ENCODE measurements at places on chromosomes 13 and 19.

DNA sequence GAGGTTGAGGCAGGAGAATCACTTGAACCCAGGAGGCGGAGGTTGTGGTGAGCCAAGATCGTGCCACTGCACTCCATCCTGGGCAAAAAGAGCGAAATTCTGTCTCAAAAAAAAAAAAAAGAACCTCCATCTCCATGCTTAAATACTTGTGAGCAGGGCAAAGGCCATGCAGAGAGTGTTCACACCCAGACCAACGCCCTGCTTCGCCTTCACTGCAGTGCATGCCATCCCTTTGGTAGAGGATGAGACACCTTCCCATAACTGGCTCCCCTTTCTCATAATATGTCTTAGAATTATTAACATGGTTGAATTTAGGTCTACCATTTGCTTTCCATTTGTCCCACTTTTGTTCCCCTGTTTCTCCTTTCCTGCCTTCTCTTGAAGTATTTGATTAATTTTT, 15.4 kb downstream of the BBC3 start:
- DNase-seq, result no peak
- H3K4me1 ChIP-seq, result peaks cover 7% of the 10 kb centered on the region
- H3K36me3 ChIP-seq, result peaks cover 11% of the 10 kb centered on the region
- H3K4me3 ChIP-seq, result no peak overlapping the region
- H3K27ac ChIP-seq, result no peak overlapping the region

DNA sequence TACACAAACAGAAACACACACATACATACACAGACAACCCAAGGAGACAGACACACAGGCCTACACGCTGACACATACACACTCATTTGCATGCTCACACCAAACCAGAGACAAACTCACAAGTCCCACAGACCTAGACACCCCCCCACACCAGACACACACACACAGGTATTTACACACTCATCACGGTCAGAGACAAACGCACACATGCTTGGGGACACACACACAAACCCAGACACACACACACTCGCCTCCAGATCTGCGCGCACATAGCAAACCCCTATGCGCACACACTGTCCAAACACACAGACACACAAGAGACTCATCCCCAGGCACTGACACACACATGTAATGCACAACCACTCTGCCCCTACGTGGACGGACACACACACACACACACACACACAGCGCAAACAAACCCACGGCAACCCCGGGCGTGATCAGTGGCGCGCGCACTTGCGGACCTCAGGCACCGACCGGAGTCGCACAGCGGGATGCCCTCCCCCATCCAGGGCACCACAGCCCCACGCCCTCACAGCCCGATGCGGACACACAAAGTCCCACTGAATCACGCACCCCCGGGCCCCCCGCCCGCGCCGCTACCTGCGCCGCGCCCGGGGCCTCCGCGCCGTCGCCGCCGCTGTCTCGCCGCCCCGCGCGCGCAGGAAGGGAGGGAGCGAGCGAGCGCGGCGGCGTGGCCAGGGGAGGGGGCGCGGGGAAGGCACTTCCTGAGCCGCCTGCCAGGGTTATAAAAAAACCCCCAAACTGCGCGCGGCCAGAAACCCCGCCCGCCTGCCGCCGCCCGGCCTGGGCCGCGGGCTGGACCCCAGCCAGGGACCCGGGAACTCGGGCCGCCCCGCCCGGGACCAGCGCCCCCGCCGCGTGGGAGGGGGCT, at the start of gene ADAMTS10:
ADAMTS10 (minus strand) TSS at position 675 of the 895 bp plus-strand sequence. CDS start 5,005 bp downstream, outside the sequence.
- H3K36me3 ChIP-seq, result no peaks in the 10 kb centered on the region
- peak; percentile 43 for DNase-seq
- peak within 1 kb of the TSS; percentile 74 for H3K27ac ChIP-seq
- H3K4me1 ChIP-seq, result peaks cover 6% of the 10 kb centered on the region
- no peaks in the 10 kb centered on the region for H3K27me3 ChIP-seq

GRCh38 chr13:74193391-74193790, 59.2 kb upstream of the KLF12 start:
- H3K4me3 ChIP-seq, result no peak overlapping the region
- DNase-seq, result no peak
- H3K36me3 ChIP-seq, result no peaks in the 10 kb centered on the region
- no peak overlapping the region for H3K27ac ChIP-seq
- H3K4me1 ChIP-seq, result peaks cover 3% of the 10 kb centered on the region
- no peaks in the 10 kb centered on the region for H3K27me3 ChIP-seq

GRCh38 chr13:95641291-95642027, 3.0 kb downstream of the DZIP1 start:
- peaks cover 10% of the 10 kb centered on the region for H3K4me1 ChIP-seq
- no peak overlapping the region for H3K27ac ChIP-seq
- no peaks in the 10 kb centered on the region for H3K27me3 ChIP-seq
- H3K36me3 ChIP-seq, result peaks cover 15% of the 10 kb centered on the region
- H3K4me3 ChIP-seq, result peak overlapping the region; percentile 47
- peak; percentile 27 for DNase-seq

GRCh38 chr19:4691373-4691772, 21.2 kb upstream of the MYDGF start:
- H3K4me3 ChIP-seq, result no peak overlapping the region
- no peak overlapping the region for H3K27ac ChIP-seq
- H3K4me1 ChIP-seq, result peaks cover 5% of the 10 kb centered on the region
- no peak for DNase-seq
- H3K27me3 ChIP-seq, result no peaks in the 10 kb centered on the region
- H3K36me3 ChIP-seq, result peaks cover 72% of the 10 kb centered on the region

- no peak within 1 kb of the TSS for H3K27ac ChIP-seq
- H3K27me3 ChIP-seq, result peaks cover 2% of the 10 kb centered on the region
- no peaks in the 10 kb centered on the region for H3K4me1 ChIP-seq
These were observed at the start of gene SPACA4 for GRCh38 chr19:48606463-48607358. Gene SPACA4 (plus strand): TSS chr19:48606742. CDS start chr19:48606979, 237 bp downstream.

- H3K36me3 ChIP-seq, result peaks cover under 1% of the 10 kb centered on the region
- H3K27me3 ChIP-seq, result no peaks in the 10 kb centered on the region
- no peak overlapping the region for H3K27ac ChIP-seq
- peaks cover 16% of the 10 kb centered on the region for H3K4me1 ChIP-seq
These were observed 1.5 kb downstream of the MFSD12 start for GRCh38 chr19:3555653-3556422.

DNA sequence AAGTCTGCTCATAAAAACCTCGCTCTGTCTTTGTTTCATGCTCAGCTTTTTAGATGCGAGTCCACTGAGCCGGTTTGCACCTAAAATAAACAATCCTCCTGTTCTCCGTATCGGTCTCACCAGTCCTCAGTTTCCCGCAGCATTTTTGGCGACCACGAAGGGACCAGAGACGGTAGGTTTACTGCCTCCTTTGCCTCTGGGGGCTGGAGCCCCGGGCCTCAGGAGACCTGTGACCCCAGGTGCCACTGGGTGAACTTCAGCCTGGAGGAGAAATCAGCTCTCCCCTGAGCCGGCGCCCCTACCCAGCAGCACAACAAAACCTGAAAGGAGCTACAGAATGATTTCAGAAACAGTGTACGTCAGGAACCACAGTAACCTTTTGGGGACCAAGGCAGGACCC, 8.1 kb downstream of the SIGLEC11 start:
- H3K27ac ChIP-seq, result no peak overlapping the region
- H3K27me3 ChIP-seq, result peaks cover 13% of the 10 kb centered on the region
- no peaks in the 10 kb centered on the region for H3K4me1 ChIP-seq
- no peaks in the 10 kb centered on the region for H3K36me3 ChIP-seq
- DNase-seq, result no peak

GRCh38 chr19:43507880-43508279, 3.3 kb upstream of the PHLDB3 start:
- H3K27ac ChIP-seq, result no peak overlapping the region
- peaks cover 20% of the 10 kb centered on the region for H3K36me3 ChIP-seq
- H3K4me1 ChIP-seq, result peaks cover 2% of the 10 kb centered on the region
- no peaks in the 10 kb centered on the region for H3K27me3 ChIP-seq
- DNase-seq, result no peak

DNA sequence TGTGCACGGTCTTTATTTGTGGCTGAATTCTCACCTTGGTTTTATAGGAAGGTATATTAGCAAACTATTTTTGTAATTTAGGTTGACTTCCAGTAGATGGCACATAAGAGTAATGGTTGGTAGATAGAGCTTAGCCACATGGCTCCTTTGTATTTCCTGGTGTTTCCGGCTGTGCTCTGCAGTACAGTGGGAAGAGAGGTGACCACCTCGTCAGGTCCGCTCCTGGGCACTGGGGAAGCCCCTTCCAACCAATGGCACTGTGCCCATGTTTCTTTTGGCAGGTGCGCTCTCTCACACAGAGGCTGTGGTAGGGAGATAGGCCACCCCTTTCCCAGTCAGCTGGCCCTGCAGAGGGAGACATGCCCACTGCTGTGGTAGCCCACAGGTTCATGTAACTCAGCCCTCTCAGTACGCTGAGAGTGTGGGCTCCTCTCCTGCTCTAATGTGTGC, 74.3 kb upstream of the ATP12A start:
- H3K27ac ChIP-seq, result no peak overlapping the region
- no peaks in the 10 kb centered on the region for H3K36me3 ChIP-seq
- 0 out of 2 replicates have a peak, but pooled peaks cover 2% of the 10 kb centered on the region for H3K27me3 ChIP-seq
- no peak overlapping the region for H3K4me3 ChIP-seq
- peak; percentile 11 for DNase-seq

DNA sequence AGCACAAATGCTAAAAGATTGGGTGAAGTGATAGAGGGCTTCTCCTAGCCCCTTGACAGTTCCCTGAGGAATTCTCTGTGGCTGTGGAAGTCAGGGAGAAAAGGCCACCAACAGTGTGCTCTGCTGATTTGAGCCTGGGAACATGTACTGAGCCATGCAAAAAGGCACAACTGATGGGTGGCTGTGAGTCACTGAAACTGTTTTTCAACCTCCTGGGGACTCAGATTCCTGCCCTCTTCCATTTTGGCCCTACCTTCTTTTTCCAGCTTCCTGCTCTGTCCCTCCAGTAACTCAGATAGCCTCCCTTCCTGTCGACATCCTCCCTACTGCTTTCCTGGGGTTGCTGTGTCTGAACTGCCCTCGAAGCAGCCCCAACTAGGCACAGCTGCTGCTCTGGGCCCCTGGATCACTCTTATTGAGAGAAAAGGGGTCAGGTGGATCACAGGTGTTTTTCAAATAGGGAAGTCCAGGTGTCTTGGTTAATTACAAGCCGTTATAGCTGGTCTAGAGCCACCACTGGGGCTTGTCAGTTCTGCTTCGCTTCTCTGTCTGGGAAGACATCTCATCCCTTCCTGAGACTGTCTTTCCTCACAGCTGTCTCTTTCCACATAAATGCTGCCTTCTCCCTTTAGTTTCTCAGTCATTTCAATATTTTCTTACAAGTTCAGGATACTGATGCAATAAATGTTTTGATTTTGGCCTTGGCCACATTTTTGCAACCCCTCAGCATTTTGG, 13.7 kb downstream of the FAM124A start:
- no peak overlapping the region for H3K27ac ChIP-seq
- H3K27me3 ChIP-seq, result peaks cover 31% of the 10 kb centered on the region
- DNase-seq, result no peak
- peaks cover 2% of the 10 kb centered on the region for H3K4me1 ChIP-seq

DNA sequence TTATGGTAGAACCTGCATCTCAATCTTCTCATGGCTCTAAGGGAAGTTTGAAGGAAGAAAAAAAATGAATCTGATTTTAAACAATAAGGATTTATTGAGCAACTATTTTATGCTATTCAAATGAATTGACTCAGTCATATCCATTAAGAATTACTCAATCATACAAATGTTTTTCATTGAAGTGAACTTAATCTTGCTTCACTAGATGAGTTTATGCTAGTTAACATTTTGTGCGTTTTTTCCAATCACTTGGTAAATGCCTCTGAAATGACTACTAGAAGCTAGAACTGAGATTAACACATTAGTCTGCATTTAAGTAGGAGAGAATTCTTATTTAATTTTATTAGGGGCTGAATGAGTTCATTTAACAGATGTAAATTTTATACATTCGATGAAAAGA, 25.2 kb downstream of the RXFP2 start:
- no peak overlapping the region for H3K27ac ChIP-seq
- peaks cover 7% of the 10 kb centered on the region for H3K4me1 ChIP-seq
- no peaks in the 10 kb centered on the region for H3K27me3 ChIP-seq
- DNase-seq, result no peak
- no peak overlapping the region for H3K4me3 ChIP-seq

- DNase-seq, result no peak
- H3K36me3 ChIP-seq, result peaks cover 11% of the 10 kb centered on the region
- H3K4me3 ChIP-seq, result no peak overlapping the region
- peaks cover 2% of the 10 kb centered on the region for H3K4me1 ChIP-seq
These were observed 6.2 kb downstream of the ZNF446 start for GRCh38 chr19:58482372-58482771.

GRCh38 chr13:25965596-25965995, 86.2 kb downstream of the SHISA2 start:
- no peaks in the 10 kb centered on the region for H3K27me3 ChIP-seq
- H3K4me3 ChIP-seq, result no peak overlapping the region
- H3K36me3 ChIP-seq, result no peaks in the 10 kb centered on the region
- DNase-seq, result no peak
- no peak overlapping the region for H3K27ac ChIP-seq

DNA sequence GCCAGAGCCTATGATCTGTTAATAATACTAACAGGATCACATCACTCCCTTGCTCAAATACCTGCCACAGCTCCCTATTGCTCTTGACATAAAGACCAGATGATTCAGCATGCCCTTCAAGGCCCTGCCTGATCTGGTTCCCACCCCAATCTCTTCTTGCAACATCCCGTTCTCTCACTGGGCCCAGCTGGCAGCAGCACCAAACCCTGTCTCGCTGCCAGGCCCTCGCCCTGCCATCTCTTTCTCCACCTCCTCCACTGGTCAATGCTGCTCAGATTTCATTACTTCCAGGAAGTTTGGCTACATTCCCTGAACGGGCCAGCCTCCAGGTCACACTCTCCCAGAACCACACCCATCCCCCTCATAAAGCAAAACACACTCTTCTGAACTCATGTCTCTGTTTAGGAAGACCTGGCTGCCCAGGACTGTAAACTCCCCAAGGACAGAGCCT, 8.6 kb upstream of the BCAT2 start:
- peaks cover 3% of the 10 kb centered on the region for H3K4me1 ChIP-seq
- peaks cover 4% of the 10 kb centered on the region for H3K36me3 ChIP-seq
- H3K27ac ChIP-seq, result peak overlapping the region; percentile 6

GRCh38 chr19:9835507-9835949, 410 bp downstream of the PIN1 start:
- peak overlapping the region; percentile 43 for H3K27ac ChIP-seq
- H3K36me3 ChIP-seq, result peaks cover 13% of the 10 kb centered on the region
- no peaks in the 10 kb centered on the region for H3K4me1 ChIP-seq
- H3K27me3 ChIP-seq, result no peaks in the 10 kb centered on the region
- H3K4me3 ChIP-seq, result peak overlapping the region; percentile 59
- DNase-seq, result no peak

- no peaks in the 10 kb centered on the region for H3K36me3 ChIP-seq
- no peaks in the 10 kb centered on the region for H3K27me3 ChIP-seq
- H3K4me3 ChIP-seq, result no peak overlapping the region
- no peak for DNase-seq
- H3K4me1 ChIP-seq, result no peaks in the 10 kb centered on the region
These were observed 7.1 kb upstream of the ACTL9 start for GRCh38 chr19:8705742-8706141.

DNA sequence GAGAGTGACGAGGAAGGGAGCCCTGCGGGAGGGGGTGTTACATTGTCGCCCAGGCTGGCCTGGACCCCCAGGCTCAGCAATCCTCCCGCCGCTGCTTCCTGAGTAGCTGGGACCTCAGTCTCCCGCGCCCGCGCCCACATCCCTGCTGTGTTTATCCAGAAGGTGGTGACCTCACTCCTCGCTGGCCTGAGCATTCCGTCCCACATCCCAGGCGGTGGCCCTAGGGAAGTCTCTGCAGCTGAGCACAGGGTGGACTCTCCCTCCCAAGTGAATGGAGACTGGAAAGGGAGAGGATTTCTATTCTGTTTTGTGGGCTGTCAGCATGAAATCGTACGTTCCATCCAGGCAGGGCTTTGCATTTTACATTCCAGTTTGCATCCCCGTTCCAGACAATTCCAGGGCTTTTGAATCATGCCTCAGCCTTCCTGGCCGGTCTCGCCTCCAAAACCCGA, 401 bp upstream of the ZNF765 start:
- DNase-seq, result peak; percentile 61
- peaks cover 8% of the 10 kb centered on the region for H3K36me3 ChIP-seq
- H3K4me3 ChIP-seq, result peak overlapping the region; percentile 42
- H3K27ac ChIP-seq, result peak overlapping the region; percentile 70
- H3K27me3 ChIP-seq, result no peaks in the 10 kb centered on the region
- H3K4me1 ChIP-seq, result no peaks in the 10 kb centered on the region

Data from IMR-90 (cell line).